ENCODE measurements at places on chromosomes 2 and 18. TPM values are rescaled to one million over a fixed set of nuclear protein-coding genes. Genes with fewer than 3 reads are reported as not detected.

- DNase-seq, result no peak
Measured at GRCh38 chr2:9905413-9905812, 46.1 kb upstream of the GRHL1 start.

- DNase-seq, result no peak
Measured at GRCh38 chr2:225009768-225010167, 32.5 kb downstream of the DOCK10 start.

DNA sequence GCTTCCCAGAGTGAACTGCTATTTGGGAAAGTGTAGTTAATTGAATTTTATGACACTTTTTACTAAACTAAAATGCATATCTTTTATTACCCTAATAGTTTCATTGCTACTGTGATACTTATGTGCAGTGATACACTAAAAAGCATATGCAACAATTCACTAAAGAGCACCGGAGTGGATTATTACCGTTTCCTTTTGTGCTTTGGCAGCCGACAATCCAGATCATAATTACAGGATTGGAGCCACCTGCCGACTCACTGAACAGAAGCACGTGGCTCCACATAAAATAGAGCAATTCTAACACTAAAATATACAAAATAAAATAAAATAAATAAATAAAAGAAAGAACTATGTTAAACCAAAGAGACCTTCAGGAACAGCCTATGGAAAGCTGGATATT lies 583.4 kb downstream of the NRXN1 start:
- DNase-seq, result no peak

DNA sequence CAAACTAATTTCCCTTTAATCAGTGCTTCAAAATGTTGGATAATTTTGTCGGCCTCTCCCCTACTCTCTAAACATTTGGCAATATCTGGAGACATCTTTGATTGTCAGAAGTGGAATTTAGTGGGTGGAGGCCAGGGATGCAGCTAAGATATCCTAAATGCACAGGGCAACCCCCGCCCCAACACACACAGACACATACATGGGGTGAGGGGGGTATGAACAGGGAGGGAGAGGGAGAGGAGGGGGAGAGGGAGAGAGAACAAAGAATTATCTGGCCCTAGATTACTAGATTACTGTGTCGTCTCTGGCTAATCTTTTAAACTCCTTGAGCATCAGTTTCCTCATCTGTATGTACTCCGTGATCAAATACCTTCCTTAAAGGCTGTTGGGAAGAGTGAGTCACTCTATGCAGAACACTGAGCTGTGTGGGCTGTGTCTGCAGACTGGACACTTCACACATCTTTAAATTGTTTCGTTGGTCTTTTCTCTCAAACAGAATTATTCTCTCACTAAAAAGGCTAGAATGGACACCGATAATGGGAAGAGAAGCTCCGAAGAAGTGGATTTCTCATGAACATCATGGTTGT lies 2.9 kb downstream of the RNF149 start:
- DNase-seq, result no peak

DNA sequence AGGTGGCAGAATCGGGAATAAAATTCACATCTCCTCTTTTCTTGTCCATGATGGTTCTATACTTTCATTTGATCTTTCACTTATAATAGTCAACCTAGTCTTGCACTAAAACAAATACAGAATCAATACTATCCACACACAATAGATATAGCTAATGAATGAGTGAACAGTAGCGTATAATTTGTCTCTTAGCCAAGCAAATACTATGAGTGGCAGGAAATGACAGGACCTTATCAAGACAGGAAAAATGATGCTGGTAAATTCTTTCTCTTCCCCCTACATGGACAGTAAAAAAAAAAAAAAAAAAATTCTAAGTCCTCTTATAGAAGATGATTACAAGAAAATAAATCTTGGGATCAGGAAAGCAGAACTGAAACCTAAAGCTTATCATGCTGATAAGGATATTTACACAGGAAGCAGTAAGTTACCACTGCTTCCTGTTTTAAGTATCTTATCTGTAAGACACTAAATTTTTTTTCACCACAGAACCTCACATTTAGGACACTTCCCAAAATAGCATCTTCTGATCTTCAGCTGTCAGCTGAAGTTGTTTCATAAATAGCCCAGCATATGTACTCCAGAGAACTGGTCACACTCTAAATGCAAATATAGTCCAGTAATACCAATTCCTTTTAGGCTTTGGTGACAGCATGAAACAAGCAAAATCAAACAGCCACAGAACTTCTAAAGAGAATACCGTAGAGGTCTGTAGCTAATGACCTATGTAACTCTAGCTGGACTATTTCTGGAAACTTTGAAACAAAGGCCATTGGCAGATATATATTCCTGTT lies 27.0 kb downstream of the IRS1 start:
- DNase-seq, result no peak

DNA sequence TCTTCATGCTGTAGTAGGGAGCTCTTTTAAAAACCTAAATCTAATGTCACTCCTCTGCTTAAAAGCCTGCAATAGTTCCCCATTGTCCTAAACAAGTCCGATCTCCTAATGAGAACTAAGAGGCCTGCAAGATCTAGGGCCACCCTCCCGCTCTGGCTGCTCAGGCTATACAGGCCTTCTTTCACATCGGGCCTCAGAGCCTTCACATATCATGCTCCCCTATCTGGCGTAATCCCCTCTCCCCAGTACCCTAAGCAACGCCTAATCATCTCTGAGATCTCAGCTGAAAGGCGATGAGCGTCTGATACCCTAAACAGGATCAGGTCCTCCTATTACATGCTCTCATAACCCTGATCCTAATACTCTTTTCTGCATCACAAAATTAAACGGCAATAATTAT lies 1.9 kb downstream of the MAP4K3 start:
- no peak for DNase-seq

DNA sequence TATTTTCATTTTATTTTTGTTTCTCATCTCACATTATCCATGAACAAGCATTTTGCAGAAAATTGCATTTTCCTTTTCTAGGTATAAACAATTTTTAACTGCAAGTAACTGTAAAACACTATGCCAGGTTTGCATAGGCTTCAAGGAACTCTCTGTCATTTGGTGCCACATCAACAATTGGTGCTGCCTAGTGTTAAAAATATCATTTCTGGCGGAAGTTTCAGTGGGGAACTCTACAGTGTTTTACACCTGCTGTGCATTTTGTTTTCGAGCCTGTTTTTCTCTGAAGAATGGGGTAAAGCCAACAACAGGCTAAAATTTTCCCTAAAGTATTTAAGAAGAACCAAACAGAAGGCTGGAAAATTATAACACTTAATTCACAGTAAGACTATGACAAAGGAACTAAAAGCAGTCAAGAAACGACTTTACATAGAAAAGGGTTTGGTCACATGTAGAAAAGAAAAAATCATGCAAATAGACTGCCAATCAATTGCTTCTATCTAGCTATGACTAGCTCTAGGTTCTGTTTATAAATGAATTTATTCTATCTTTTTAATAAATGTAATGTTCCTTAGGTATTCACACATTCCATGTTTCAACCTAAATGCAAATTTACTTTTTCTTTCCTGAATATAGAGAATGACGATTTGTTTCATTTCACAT lies 21.4 kb upstream of the FRZB start:
- DNase-seq, result no peak

DNA sequence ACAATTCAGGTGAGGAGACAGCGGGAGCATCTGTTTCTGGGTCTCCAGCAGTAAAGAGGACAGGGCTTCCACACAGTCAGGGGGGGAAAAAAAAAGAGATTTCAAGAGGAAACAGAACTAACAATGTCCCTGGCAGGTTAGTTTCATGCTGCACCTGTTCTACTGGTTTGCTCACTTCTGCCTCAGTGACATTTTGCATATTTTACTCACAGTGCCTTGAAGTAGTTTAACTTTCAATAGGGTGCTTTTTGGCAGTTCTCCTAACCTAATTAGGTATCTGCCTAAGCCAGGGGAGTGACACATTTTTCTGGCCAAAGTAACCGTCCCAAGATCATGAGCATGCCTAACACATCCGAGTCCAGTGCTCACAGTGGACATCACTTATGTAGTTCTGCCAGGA lies 109.0 kb upstream of the ALK start:
- DNase-seq, result no peak

DNA sequence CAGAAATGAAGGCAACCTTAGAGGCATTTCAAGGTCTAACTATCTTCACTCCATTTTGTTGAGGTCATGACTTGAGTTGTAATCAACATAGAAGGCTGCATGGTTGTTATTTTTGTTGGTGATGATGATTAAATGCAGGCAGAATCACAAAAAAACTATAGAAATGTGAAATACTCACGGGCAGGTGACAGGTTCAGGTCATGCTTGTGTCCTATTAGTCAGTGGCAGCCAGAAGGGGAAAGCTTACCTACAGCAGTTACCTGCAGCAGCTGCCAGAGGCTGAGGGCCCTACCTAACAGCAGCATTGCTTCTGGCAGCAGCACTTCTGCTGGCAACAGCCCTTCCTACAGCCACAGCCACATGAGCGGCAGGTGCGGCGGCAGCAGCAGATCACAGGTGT lies 394 bp downstream of the SCYGR3 start:
- DNase-seq, result no peak

- DNase-seq, result no peak
Measured at GRCh38 chr18:22199005-22199404, 29.6 kb downstream of the GATA6 start.

DNA sequence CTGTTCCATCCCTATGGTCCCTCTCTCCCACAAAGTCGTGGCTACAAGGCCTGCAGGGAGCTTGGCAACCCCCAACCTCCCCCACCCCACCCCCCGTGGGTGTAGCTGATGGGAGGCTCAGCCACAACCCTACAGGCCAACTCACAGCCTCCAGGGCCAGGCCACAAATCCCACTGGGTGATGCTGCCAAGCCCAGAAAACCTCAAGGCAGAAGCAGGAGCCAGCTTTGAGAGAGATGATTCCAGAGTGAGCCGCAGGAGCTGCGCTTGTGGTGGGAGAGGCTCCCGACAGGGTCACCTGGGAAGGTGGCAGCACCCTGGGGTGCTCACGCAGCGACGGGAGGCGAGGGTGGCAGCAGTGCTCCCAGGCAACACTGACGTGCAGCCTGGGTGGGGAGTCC lies 44.8 kb downstream of the ADCY3 start:
- no peak for DNase-seq

DNA sequence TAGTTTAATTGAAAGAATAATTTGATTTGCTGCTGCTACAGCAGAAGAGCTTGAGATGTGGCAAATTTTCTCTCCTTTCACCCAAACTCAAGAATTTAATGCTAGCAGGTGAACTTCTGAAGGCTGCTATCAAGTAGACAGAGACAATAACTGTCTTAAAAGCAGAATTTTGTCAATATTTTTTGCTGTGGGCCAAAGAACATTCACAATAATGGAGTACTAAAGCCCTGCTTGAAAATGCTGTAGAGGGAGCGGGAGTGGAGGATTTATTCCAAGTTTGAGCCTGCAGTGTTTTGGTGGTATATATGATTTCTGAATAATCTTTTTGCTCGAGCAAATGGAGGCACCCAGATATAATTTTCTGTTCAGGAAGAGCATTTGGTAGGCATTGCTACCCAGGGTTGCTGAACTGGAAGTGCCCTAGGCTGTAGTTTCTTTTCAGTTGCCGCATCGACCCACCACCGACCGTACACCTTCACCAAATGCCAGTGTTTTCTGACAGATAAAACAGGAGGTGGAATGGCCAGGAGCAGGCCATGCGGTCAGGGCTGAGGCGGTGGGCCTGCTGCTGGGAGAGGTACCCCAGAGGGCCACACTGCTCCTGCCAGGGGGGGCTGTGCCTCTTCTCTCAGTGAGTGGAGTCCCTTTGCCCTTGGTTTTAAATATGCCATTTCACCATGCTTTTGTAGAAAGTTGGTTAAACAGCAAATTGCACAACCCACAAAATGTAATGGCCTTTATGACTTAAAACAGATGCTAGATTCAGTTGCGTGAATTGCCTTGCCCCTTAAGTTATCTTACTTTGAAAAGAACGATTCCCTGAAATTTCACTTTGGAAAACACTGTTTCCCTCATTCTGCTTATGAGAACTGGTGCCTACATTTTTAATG lies 36.4 kb downstream of the TSHZ1 start:
- no peak for DNase-seq

GRCh38 chr2:174568425-174568824 lies 29.2 kb downstream of the WIPF1 start:
- no peak for DNase-seq

DNA sequence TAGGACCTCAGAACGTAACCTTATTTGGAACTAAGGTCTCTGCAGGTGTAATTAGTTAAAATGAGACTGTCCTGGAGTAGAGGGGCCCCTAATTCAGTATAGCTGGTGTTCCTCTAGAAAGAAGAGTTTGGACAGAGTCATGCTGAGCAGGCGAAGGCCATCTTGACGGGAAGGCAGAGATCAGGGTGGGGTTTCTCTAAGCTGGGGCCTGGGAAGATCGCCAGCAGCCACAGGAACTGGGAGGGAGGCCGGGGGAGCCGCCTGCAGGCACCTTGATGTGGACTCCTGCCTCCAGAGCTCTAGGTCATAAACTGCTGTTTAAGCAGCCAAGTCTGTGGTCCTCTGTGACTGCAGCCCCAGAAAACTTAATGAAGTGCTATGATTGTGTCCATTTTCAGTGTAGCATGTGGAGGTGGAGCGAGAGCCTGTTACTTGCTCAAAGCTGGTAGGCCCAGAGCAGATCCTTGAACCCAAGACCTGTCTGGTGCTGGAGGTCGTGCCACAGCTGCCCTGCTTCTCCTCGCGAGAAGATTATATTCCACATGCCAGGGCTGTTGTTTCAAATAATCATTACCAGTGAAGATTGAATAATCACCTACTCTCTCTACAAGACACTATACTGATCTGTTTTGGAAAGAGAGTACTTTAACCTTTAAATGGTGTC lies 105.7 kb downstream of the TPO start:
- DNase-seq, result no peak

The FOXI3 gene
- polyA plus RNA-seq, result 0.20 TPM

The SAG gene
- 0.11 TPM for polyA plus RNA-seq

The UGT1A3 gene
- not detected for polyA plus RNA-seq

The PIGN gene
- 40.1 TPM for polyA plus RNA-seq

The SKA1 gene
- 6.4 TPM for polyA plus RNA-seq

Data from left renal pelvis (tissue), 4 donors.